ENCODE measurements at places on chromosomes 6 and 20. TPM values are rescaled to one million over a fixed set of nuclear protein-coding genes. Genes with fewer than 3 reads are reported as not detected.
A peak's percentile ranks its signal among the peaks of the same experiment; 100 is the strongest.

- no peaks in the 10 kb centered on the region for H3K36me3 ChIP-seq
- no peak for DNase-seq
- peaks cover 5% of the 10 kb centered on the region for H3K4me1 ChIP-seq
- peaks cover 31% of the 10 kb centered on the region for H3K27me3 ChIP-seq
Observed at GRCh38 chr20:6055161-6055783, 1.4 kb upstream of the LRRN4 start.

The PLCB1 gene
- 3.1 TPM for total RNA-seq

- H3K4me3 ChIP-seq: no peak overlapping the region
- H3K4me1 ChIP-seq: no peaks in the 10 kb centered on the region
- no peak for DNase-seq
- no peaks in the 10 kb centered on the region for H3K36me3 ChIP-seq
Observed at GRCh38 chr20:9741996-9742395, 96.9 kb downstream of the PAK5 start.

- no peaks in the 10 kb centered on the region for H3K36me3 ChIP-seq
- no peak for DNase-seq
Observed at GRCh38 chr20:50303573-50304500, 113.2 kb downstream of the CEBPB start.

GRCh38 chr6:89323511-89323971 is 8.4 kb upstream of the GABRR2 start:
- H3K36me3 ChIP-seq: peaks cover 20% of the 10 kb centered on the region
- no peak overlapping the region for H3K27ac ChIP-seq
- no peak overlapping the region for H3K4me3 ChIP-seq
- DNase-seq: no peak

DNA sequence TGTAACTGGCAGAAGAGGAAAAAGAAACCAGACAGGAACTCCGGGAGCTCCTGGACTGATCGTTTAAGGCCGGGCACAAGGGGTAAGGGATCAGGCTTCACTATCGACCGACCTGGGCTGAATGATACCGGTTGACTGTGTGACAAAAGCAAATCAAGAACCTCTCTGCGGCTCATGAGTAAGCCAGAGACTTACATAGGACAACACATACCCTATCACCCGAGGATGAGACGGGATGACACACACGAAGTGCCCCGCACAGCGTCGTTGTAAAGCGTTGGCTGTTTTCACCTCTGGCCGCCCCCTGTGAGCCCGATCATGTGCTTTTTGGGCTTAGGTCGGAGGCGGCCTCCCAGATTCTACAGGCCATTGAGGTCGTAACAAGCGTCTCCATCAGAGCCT is 695 bp upstream of the TGIF2 start:
- peak overlapping the region; percentile 91 for H3K4me3 ChIP-seq
- peaks cover 20% of the 10 kb centered on the region for H3K36me3 ChIP-seq
- no peaks in the 10 kb centered on the region for H3K27me3 ChIP-seq

DNA sequence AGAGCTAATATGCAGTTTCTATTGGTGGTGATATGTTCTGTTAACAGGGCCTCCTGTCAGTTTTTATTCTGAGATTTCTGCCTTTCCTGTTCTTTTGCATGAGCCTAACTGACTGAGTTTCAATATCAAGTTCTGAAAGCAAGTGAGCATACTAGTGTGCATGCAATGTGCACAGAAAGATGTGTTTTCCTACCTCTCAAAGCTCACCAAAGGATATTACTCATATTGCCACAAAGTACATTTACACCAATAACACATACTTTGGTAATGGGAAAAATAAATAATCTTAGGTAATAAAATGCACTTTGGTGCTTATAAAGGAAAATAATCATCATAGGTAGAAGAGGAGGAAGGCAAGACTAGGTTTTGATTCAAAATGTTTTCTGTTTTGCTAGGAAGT is 195.0 kb downstream of the KHDC1L start:
- H3K4me3 ChIP-seq: no peak overlapping the region
- H3K27me3 ChIP-seq: no peaks in the 10 kb centered on the region
- no peak for DNase-seq
- no peak overlapping the region for H3K27ac ChIP-seq
- H3K4me1 ChIP-seq: peaks cover 8% of the 10 kb centered on the region

GRCh38 chr6:1797801-1798200 is 188.1 kb downstream of the FOXC1 start:
- no peak overlapping the region for H3K4me3 ChIP-seq
- H3K27me3 ChIP-seq: no peaks in the 10 kb centered on the region
- H3K4me1 ChIP-seq: peaks cover 10% of the 10 kb centered on the region
- no peaks in the 10 kb centered on the region for H3K36me3 ChIP-seq

GRCh38 chr6:157089258-157089657 is 234.1 kb downstream of the TMEM242 start:
- H3K4me1 ChIP-seq: peaks cover 10% of the 10 kb centered on the region
- no peaks in the 10 kb centered on the region for H3K27me3 ChIP-seq
- no peak overlapping the region for H3K4me3 ChIP-seq
- no peak for DNase-seq
- H3K36me3 ChIP-seq: peaks cover 14% of the 10 kb centered on the region

DNA sequence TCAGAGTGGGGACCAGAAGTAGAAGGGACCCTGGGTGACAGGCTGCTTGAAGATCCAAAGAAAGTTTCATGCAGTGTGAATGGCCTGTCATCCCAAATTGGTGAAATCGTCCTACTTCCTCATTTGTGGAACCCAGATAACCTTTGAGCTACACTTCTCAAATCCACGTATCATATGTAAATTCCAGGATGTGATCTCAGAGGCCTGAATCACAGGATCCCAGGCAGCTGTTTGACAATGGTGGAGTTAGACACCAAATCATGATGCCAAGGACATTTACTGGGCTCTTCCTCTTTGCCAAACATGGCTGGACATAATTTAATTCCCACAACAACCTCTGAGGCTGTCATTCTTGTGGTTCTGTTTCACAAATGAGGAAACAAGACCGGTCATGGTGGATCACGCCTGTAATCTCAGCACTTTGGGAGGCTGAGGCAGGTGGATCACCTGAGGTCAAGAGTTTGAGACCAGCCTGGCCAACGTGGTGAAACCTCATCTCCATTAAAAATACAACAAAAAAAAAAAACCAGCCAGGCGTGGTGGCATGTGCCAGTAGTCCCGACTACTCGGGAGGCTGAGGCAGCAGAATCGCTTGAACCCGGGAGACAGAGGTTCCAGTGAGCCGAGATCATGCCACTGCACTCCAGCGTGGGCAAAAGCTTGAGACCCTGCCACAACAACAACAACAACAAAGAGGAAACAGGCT is 39.9 kb upstream of the TTPAL start:
- DNase-seq: no peak
- no peak overlapping the region for H3K4me3 ChIP-seq
- no peaks in the 10 kb centered on the region for H3K4me1 ChIP-seq

DNA sequence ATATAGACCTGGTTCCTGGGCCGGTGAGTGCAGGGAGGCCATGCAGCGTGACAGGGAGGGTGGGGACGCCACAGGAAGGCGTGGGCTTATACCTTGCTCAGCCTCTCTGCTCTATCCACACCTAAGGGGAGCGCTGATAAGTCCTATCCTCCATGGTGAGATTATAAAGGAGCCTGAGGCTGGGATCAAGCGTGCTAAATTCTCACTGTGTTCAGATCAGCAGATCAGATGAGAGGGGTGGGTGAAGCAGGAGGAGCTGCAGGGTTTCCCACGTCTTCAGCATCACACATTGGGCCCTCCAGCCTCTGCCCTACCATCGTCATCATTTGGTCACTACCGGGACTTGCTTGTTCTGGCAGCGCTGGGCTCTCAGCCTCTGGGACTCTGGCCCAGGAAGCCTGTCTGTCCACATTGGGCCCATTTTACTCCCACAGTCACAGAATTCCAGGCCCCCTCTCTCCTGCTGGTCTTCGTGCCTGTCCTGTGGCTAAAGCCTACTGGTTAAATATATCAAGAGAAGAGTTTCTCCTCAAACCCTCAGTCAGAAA is 29.1 kb upstream of the PDE10A start:
- no peak for DNase-seq
- H3K4me3 ChIP-seq: no peak overlapping the region
- no peaks in the 10 kb centered on the region for H3K4me1 ChIP-seq
- H3K27ac ChIP-seq: no peak overlapping the region
- peaks cover 4% of the 10 kb centered on the region for H3K27me3 ChIP-seq
- H3K36me3 ChIP-seq: no peaks in the 10 kb centered on the region

The PRDM1 gene
- 24.7 TPM for total RNA-seq

GRCh38 chr20:32830437-32830836 is 10.7 kb downstream of the MAPRE1 start:
- H3K27me3 ChIP-seq: no peaks in the 10 kb centered on the region
- H3K27ac ChIP-seq: peak overlapping the region; percentile 16
- peaks cover 62% of the 10 kb centered on the region for H3K36me3 ChIP-seq
- no peak overlapping the region for H3K4me3 ChIP-seq

The POM121L2 gene
- not detected for total RNA-seq

The RFX6 gene
- not detected for total RNA-seq

DNA sequence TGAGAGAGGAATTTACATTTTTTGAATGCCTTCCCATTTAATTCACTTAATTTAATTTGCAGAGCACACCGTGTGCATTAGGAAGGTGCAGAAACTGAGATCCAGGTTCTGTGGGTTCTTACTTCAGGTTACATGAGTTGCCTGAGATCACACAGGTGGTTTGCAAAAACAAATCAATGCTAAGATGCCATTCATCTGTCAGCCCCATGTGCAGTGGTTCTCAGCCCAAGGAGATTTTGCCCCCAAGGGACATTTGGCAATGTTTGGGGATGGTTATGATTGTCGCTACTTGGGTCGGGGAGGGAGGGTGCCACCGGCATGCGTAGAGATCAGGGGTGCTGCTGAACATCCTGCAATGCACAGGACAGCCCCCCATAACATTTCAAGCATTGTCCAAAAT is 34.6 kb downstream of the BANF2 start:
- H3K27ac ChIP-seq: no peak overlapping the region
- no peaks in the 10 kb centered on the region for H3K4me1 ChIP-seq
- no peak overlapping the region for H3K4me3 ChIP-seq
- no peak for DNase-seq
- peaks cover 2% of the 10 kb centered on the region for H3K27me3 ChIP-seq

GRCh38 chr6:109483735-109484057 is 677 bp upstream of the ZBTB24 start:
- no peak for DNase-seq
- peak overlapping the region; percentile 52 for H3K27ac ChIP-seq
- no peaks in the 10 kb centered on the region for H3K27me3 ChIP-seq
- H3K36me3 ChIP-seq: peaks cover 33% of the 10 kb centered on the region

GRCh38 chr6:73669005-73669404 is 15.2 kb upstream of the SLC17A5 start:
- no peak overlapping the region for H3K27ac ChIP-seq
- DNase-seq: no peak
- no peak overlapping the region for H3K4me3 ChIP-seq
- peaks cover 11% of the 10 kb centered on the region for H3K4me1 ChIP-seq
- no peaks in the 10 kb centered on the region for H3K36me3 ChIP-seq
- H3K27me3 ChIP-seq: peaks cover 32% of the 10 kb centered on the region

DNA sequence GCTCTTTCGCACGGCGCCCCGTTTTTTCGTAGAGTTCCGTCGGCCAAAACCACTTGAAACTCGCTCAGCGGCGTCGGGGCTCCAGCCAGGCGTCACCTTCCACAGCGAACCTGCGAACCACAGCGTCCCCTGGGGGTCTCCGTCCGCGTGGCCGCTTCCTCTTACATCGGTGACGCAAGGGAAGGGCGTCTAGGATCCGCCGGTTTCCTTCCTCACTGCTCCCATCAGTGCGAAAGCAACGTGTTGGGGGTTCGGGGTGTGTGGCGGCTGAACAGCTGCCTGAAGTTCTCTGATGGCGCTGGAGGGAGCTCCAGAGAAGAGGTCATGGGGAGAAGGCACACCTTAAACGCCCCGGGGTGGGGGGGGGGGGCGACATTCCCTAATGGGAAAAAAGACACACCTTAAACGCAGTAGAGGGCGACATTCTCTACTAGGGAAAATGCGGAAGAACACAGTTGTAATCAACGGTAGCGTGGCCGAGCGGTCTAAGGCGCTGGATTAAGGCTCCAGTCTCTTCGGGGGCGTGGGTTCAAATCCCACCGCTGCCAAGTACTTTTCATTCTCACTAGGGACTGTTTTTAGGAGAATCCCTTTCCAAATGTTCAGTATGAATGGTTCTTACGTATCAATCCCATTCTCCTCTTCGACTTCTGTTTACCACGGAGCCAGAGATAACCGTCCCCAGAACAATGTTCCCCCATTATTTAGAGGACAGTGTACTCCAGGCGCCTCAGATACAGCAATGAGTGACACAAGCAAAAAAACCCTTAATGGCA is 16.4 kb downstream of the ZNF311 start:
- H3K27me3 ChIP-seq: peaks cover 27% of the 10 kb centered on the region
- peaks cover 26% of the 10 kb centered on the region for H3K4me1 ChIP-seq
- DNase-seq: peak; percentile 89
- H3K36me3 ChIP-seq: no peaks in the 10 kb centered on the region
- H3K27ac ChIP-seq: no peak overlapping the region

The ACTR5 gene
- 7.4 TPM for total RNA-seq

The ASXL1 gene
- total RNA-seq: 129 TPM

GRCh38 chr6:156190270-156190669 is 586.9 kb upstream of the ARID1B start:
- H3K4me1 ChIP-seq: peaks cover 14% of the 10 kb centered on the region
- no peaks in the 10 kb centered on the region for H3K27me3 ChIP-seq
- peaks cover 1% of the 10 kb centered on the region for H3K36me3 ChIP-seq
- H3K4me3 ChIP-seq: no peak overlapping the region

GRCh38 chr20:21521596-21522480 is 8.0 kb upstream of the NKX2-2 start:
- H3K27ac ChIP-seq: no peak overlapping the region
- H3K4me3 ChIP-seq: no peak overlapping the region
- no peaks in the 10 kb centered on the region for H3K36me3 ChIP-seq
- H3K4me1 ChIP-seq: peaks cover 15% of the 10 kb centered on the region

DNA sequence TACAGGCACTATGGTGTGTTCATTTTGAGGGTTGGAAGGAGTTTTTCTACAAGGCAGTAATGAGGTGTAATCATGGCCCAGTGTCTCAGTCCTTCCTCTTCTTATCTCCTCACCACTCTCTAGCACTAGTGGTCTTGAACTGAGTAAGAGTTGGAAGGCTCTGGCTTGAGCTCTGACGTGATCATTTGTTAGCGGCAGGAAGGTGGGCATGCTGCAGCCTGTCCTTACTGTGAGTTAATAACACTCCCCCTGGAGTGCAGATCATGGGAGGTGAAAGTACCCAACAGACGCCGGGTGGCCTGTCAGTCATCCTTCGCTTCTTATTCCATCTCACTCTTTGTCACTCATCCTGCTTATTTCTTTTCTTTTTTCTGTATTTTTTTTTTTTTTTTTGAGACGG is 356.9 kb downstream of the CDKAL1 start:
- DNase-seq: no peak
- no peak overlapping the region for H3K27ac ChIP-seq
- peaks cover 22% of the 10 kb centered on the region for H3K36me3 ChIP-seq
- no peaks in the 10 kb centered on the region for H3K27me3 ChIP-seq
- no peaks in the 10 kb centered on the region for H3K4me1 ChIP-seq

The CRIP3 gene
- 2.2 TPM for total RNA-seq

GRCh38 chr6:10403385-10404106 is 11.3 kb downstream of the TFAP2A start:
- no peak for DNase-seq
- H3K27ac ChIP-seq: no peak overlapping the region
- H3K36me3 ChIP-seq: peaks cover 3% of the 10 kb centered on the region
- H3K4me1 ChIP-seq: peaks cover 5% of the 10 kb centered on the region
- H3K27me3 ChIP-seq: peaks cover 61% of the 10 kb centered on the region

GRCh38 chr6:117495869-117496268 is 13.4 kb downstream of the DCBLD1 start:
- H3K27me3 ChIP-seq: no peaks in the 10 kb centered on the region
- H3K36me3 ChIP-seq: no peaks in the 10 kb centered on the region
- H3K4me1 ChIP-seq: peaks cover 11% of the 10 kb centered on the region
- no peak overlapping the region for H3K27ac ChIP-seq
- DNase-seq: no peak

The GSTA3 gene
- total RNA-seq: not detected

Measured in activated CD8-positive, alpha-beta T cell treated with anti-CD3 and anti-CD28 coated beads for 36 hours (primary cell).